T-helper 2 cell (primary cell): ENCODE measurements at places on chromosomes 3 and 15.

DNA sequence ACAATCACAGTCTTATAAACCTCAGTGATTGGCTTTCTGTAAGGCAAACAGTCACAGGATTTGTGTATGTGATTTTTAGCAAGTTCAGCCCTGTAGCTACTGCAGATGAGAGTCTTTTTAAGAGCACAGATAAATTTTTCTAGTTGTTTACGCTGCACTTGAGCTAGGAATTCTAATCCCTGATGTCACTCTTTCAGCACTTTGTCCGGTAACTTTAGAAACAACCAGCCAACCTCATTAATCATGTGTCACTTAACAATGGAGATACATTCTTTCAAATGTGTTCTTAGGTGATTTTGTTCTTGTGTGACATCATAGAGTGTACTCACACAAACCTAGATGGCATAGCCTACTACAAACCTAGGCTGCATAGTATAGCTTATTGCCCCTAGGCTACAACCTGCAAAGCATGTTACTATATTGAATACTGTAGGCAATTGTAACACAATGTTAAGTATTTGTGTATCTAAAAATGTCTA is 36.8 kb upstream of the GOLGA6L2 start:
- DNase-seq = no peak

GRCh38 chr3:127612966-127613365 is 14.8 kb downstream of the MCM2 start:
- no peak for DNase-seq

DNA sequence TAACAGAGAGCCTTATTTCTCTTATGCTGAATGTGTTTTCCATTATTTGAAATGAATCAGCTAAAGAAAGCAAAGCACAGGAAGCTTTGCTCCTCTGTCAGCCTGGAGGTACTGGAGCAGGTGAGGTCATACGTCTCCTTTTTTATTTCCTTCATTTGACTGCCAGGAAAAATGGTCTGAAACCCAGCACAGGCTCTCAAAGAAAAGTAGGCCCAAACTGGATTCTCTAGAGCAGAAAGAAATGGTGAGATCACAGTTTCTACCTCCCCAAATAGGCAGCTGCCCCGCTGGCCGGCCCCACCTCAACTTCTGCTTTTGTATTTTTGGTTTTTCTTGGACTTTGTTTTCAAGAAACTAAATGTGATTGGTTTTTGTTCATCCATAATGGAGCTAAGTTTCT is 95.1 kb downstream of the RPL39L start:
- no peak for DNase-seq

GRCh38 chr3:56986347-56986746 is 74.1 kb upstream of the SPATA12 start:
- no peak for DNase-seq

DNA sequence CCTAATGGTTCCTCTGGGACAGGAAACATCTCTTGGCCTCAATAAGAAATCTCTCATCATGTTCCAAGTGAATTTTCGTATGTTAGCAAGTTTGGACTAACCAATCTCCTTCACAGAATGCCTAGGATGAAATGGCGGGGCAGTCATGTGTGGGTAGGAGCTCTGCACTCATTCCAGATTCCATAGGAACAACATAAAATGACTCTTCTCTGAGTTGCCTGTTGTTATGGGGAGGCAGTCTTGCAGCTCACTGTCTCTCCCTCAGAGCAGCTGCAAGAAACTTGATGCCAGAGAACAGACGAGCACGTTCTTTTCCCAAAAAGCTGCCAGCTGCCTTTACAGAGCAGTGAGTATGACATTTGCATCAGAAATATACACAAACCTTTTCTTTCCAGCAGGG is 34.1 kb downstream of the SPATA12 start:
- DNase-seq = no peak

GRCh38 chr3:177676947-177677587 is 479.8 kb upstream of the TBL1XR1 start:
- DNase-seq = no peak

GRCh38 chr15:99719096-99719541 is 14.1 kb downstream of the LYSMD4 start:
- no peak for DNase-seq

- DNase-seq = no peak
Measured at GRCh38 chr3:133856316-133856715, 39.4 kb downstream of the RAB6B start.

- DNase-seq = no peak
Measured at GRCh38 chr3:61858054-61858453, 296.7 kb downstream of the PTPRG start.

- no peak for DNase-seq
Measured at GRCh38 chr3:81470524-81471278, 290.7 kb downstream of the GBE1 start.

GRCh38 chr3:136444581-136444980 is 194.4 kb downstream of the PCCB start:
- no peak for DNase-seq

DNA sequence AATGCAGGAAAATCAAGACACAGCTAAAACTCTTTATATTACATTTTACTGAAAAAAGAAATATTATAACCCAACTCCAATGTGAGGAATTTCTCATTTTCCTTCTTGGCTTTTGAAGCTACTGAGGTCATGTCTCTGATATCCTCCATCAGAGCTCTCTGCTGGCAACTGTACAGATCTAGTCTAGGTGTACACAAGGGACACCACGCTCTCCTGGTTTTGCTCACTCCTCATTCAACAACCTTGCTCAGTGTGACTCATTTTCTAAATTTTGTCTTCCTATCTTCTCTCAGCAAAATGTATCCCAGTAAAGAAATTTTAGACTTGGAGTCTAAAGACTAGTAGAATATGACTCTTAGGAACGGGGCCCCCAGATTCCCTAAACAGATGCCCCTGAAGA is 144.3 kb downstream of the KCNMB2 start:
- DNase-seq = no peak

DNA sequence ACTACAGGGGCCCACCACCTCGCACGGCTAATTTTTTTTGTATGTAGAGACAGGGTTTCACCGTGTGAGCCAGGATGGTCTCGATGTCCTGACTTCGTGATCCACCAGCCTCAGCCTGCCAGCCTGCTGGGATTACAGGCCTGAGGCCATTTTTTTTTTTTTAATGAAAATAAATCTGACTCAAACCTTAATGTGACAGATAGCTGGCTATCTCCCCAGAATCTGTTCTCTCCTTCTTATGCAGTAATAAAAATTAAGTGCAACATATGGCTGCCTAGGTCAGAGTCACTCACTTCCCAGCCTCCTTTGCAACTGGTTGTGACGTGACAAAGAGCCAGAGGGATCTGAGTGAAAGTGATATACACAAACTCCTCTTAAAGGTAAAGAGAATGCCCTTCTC is 53.0 kb downstream of the ZNF148 start:
- no peak for DNase-seq

DNA sequence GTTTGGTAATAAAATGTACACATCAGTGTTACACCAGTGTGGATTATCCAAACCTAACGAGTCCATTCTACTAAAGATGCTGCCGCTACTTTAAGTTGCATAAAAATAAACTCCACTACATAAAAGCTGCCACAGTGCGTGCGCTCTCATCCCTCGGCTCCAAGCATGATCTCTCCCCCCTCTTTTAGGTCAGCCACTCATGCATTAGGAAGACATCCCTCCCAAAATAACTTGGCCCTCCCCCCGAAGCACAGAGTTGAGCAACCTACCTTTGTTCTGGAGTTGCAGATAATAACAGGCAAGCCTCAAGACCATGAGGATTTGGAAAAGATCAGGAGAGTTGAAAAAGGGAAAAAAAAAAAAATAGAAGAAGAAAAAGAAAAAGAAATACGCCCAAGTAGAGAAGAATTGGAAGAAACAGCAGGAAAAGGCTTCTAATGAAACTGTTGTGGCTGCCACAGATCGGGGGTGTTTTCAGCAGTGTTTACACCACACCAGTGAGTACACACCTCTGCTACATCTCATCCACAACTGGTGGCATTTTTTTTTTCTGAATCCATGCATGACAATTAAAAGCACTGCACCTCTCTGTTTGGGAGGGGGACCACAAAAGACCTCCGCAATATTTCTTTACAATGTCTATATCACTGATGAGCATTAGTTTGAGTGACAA is 339.2 kb downstream of the FOXP1 start:
- no peak for DNase-seq

DNA sequence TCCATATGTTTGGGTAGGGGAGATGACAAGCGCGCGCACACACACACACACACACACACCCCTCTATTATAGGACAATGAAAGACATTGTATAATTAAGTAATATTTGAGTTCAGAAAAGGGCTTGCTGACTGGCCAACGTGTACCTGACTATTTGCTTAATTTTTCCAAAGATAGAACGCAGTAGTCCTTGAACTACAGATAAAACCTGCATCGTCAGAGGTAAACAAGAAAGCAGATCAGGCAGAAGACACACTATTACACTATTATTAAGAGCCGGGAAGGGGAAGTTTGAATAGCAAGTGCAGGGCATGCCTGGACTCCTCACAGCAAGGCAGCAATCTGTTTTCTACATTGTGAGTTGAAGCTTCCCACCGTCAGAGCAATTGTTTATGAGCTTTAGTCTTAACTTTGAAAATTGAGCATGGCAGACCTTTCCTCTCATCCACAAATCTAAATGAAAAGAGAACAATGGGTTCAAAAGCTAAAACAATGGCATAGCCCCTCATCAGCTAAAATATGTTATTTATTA is 427.7 kb downstream of the GABRG3 start:
- no peak for DNase-seq

DNA sequence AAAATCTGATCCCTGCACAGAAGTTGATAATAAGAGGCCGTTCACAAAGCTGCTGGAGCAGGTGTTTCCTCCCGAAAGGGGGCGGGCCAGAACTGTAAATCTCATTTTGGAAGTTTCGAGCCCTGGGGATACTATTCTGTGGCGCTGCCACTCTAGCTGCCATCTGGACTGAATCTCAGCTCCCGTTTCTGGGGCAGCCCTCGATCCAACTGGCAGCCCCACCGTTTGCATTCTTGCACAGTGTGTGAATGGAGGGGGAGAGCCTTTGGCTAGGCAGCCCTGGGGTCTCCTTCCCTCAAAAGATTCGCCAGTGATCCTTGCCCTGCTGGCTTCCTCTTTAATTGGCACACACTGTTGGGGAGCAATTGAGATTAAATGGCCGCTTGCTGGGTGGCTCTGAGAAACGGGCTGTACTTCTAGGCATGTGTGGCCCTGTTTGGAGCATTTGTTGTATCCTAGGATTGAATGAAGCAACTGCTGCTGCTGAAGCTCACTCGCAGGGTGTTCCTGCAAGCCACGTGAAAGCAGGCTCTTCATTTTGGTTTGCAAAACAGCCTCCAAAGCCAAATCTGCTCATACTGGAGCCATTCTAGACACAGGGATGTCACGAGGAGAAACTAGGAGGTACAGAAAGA is 57.2 kb upstream of the TOPAZ1 start:
- DNase-seq = no peak

GRCh38 chr15:75850708-75851107 is 7.5 kb downstream of the UBE2Q2 start:
- no peak for DNase-seq

DNA sequence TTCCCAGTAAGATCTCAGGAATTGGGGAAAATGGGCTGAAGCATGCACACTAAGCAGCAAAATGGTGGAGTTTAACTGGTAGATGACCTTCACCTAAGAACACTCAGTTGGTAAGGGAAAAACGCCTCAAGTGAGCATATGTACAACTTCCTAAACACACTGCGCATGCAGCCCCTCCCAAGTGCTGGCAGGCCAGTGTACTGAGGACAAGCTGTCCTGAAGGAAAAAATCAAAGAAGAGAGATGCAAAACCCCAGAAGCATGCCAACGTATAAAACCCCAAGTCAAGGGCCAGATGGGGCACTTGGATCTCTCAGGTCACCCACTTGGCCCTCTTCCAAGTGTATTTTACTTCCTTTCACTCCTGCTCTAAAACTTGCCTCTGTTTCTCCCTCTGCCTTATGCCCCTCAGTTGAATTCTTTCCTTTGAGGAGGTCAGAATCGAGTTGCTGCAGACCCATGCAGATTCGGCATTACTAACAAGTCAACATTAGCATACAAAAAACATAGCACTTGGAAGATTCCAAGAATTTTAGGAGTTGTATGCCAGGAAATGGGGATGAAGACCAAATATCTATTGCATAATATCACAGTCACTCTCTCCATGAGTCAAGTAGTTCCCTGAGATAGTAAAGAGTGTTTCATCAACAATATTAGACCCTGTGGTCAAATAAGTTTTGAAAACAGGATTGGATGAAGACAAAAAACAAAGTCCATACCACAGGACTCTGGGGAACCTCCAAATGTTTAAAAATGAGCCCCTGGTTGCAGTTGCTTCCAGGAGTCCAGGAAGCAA is 10.8 kb upstream of the FYCO1 start:
- DNase-seq = no peak

DNA sequence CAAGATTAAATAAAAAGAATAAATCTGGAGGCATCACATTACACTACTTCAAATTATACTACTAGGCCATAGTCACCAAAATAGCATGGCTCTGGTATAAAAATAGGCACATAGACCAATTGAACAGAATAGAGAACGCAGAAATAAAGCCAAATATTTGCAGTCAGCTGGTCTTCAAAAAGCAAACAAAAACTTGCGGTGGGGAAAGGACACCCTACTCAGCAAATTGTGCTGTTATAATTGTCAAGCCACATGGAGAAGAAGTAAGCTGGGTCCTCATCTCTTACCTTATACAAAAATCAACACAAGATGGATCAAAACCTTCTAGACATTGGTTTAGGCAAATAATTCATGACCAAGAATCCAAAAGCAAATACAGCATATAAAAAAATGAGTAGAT is 259.2 kb upstream of the SLITRK3 start:
- no peak for DNase-seq

GRCh38 chr15:99906793-99907192 is 173.6 kb upstream of the LYSMD4 start:
- DNase-seq = no peak

GRCh38 chr3:102169915-102170479 is 264.8 kb upstream of the ZPLD1 start:
- DNase-seq = no peak

DNA sequence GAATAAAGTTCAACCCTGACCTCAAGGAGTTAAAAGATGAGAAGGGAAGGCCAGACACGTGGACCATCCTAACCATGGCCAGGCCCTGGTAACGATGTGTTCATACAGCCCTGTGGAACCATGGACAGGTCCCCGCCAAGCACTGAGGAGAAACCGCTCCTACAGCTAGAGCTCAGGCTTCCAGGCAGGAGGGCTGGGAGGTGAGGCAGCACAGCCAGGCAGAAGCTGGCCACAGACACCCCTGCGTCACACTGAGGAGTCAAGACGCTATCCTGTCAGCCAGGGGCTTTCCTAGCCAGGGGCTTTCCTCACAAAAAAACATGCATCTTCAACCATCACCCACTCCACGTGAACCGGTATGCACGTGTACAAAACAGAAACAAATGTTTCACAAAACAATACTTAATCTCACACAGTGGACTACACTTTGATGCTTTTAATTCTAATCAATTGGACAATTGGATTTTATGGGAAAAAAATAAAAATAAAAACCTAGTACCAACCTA is 73.2 kb downstream of the TBC1D2B start:
- no peak for DNase-seq

DNA sequence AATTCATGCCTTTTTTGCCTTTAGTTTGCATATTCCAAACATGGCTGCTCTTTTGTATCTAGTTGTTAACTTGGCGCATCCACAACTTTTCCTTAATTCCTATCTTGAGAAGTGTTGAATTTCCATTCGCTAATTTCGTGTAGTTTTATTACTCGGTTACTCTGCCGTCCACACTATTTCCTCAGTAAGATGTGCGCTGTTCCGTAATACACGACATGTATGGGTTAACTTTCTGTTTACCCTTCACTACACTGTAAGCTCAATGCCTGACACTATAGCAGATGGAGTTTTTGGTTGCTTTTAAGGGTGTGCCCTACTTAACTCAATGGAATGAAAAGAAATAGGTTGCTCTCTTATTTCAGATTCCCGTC is 724 bp downstream of the RPSA start:
- DNase-seq = no peak

- DNase-seq = no peak
Measured at GRCh38 chr3:60707452-60708020, 543.7 kb downstream of the FHIT start.
